ENCODE measurements at places on chromosomes 6 and 20.
A peak's percentile ranks its signal among the peaks of the same experiment; 100 is the strongest.

- peak; percentile 31 for DNase-seq
These were observed 391.0 kb downstream of the TAF4 start for GRCh38 chr20:61674688-61675087.

DNA sequence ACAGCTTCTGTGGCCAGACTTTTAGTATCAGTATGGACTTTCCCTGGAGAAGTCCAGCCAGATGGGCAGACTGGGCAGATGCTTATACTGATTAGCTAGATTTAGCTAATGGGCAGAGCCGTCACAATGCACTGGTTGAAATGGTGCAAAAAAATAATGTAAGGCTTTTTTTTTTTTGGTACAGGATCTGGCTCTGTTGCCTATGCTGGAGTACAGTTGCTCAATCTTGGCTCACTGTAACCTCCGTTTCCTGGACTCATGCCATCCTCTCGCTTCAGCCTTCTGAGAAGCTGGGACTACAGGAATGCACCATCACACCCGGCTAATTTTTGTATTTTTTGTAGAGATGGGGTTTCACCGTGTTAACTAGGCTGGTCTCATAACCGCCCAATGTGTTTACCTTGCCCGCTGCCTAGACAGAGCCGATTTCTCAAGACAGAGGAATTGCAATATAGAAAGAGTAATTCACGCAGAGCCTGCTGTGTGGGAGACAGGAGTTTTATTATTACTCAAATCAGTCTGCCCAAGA lies 16.4 kb upstream of the KIFC1 start:
- no peak for DNase-seq

DNA sequence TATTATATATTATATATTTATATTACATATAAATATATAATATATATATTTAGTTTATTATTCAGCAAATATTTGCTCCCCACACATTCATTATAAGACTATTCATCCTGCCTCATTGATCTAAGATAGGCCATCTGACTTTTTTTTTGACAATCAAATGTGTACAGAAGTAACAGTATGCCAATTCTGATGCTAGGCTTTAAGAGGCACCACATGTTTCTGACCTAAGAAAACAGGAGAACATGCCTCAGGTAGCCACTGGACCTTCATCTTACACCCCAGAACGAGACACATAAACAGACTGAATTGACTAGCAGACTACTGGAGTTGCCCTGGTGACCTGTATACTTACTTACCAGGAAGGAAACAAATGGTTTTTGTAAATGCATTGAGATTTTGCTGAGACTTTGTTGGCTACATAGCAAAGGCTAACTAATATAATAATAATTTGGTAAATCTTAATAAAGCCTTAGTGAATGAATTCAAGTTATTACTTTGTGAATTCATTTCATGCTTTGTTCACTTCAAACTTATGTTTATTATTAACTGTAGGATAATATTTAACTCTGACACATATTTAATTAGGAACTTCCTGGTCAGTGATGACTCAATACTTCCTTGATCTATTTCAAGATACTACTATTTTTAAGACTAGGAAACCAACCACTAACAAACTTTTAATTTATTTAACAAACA lies 13.4 kb upstream of the MYO6 start:
- no peak for DNase-seq

DNA sequence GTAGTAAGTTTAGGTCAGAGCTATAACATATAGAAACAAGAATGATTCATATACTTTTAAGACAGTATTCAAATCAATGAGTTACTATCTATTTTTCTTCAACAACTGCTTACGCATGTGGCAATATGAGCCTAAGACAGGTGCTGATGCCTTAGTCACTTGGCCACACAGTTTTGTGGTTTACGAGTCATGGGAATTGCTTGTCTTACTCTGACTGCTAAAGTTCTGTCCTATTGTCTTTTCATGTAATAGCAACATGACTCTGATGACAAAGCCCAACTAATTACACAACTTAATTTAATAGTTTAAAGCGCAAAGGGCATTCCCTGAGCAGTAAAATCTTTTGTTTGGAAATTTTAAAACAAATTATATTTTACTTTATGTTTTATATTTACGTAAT lies 159.3 kb upstream of the CENPW start:
- DNase-seq = no peak

DNA sequence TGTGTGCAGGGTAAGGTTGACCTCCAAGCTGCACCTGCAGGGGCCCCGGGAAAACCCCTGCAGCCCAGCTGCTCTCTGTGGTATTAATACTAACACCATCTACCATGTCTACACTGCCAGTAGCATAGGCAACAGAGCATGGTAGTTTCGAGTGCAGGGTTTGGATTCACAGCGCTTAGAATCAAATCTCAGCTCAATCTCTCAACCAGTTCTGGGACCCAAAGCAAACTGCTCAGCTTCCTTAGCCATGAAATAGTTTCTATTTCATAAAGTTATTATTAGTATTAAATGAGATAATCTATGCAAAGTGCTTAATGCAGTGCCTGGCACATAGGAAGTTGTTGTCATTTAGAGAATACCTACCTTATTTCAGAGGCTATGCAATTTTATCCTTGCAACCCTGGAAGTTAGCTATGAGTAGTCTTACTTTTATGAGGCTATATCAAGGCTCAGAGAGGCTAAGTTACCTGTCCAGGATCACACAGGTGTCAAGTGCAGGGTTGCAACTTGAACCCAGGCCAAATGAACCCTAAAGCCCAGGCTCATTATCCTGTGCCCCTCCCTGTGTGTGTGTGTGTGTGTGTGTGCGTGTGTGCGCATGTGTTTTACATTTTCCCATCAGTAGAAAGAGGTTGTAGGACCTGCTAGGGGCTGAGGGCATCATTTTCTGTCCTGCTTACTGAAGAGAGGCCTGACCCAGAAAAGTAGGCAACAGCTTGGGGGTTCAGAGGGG lies 27.6 kb upstream of the MRPS18A start:
- no peak for DNase-seq

DNA sequence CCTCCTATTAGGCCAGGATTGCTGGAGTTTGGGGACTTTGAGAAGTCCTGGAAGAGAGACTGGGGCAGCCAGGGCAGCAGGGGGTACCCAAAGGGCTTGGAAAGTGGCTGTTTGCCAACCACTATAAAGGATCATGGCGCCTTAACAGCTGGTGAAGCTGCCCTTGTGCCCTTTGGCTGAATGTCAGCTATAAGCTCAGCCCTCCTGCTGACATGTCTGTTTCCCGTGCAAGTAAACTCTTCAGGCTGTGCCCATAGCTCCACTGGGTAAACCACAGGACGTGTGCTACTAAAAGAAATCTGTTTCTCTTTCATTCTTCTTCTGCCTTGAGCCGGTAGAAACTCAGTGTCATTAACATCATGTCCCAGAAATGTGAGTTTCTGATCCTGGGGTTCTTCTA lies 97.3 kb downstream of the CAP2 start:
- DNase-seq = no peak

- no peak for DNase-seq
These were observed 608.2 kb downstream of the PRKN start for GRCh38 chr6:162119341-162119740.

- DNase-seq = peak; percentile 83
These were observed 427.4 kb upstream of the JARID2 start for GRCh38 chr6:14818422-14818884.

GRCh38 chr6:36246506-36247268 lies 23.2 kb upstream of the PNPLA1 start:
- no peak for DNase-seq

DNA sequence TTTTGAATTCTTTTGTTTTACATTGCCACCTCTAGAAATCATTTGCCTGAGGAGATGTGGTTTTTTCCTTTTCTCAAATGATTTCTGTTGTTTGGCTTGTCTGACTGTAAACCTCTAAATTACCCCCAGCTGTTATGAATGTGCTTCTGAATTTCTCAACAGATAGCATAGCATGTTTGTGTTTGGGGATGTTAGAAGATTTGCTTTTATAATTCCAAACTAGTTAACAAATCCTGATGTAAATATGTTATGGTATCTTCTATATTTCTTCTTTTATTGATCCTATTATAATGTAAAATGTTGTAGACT lies 31.6 kb upstream of the EZR start:
- DNase-seq = no peak

DNA sequence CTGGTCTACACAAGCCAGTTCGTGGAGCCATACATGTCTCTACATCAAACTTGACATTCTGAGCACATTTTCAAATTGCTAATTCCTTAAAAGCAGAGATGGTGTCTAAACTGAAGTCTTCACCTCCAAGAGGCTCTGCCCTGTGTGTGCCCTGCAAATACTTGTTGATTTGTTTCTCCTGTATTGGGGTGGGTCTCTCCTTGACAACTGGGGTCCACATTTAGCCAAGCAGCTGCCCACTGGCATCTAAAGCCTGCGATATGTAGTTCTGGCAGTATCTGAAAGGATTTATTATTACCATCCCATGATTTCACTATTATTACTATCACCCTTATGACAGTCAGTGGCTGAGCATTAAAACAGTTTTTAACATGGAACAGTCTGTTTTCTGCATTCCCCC lies 45.9 kb upstream of the PKHD1 start:
- DNase-seq = no peak

- no peak for DNase-seq
These were observed 92.7 kb upstream of the CD93 start for GRCh38 chr20:23178806-23179205.

DNA sequence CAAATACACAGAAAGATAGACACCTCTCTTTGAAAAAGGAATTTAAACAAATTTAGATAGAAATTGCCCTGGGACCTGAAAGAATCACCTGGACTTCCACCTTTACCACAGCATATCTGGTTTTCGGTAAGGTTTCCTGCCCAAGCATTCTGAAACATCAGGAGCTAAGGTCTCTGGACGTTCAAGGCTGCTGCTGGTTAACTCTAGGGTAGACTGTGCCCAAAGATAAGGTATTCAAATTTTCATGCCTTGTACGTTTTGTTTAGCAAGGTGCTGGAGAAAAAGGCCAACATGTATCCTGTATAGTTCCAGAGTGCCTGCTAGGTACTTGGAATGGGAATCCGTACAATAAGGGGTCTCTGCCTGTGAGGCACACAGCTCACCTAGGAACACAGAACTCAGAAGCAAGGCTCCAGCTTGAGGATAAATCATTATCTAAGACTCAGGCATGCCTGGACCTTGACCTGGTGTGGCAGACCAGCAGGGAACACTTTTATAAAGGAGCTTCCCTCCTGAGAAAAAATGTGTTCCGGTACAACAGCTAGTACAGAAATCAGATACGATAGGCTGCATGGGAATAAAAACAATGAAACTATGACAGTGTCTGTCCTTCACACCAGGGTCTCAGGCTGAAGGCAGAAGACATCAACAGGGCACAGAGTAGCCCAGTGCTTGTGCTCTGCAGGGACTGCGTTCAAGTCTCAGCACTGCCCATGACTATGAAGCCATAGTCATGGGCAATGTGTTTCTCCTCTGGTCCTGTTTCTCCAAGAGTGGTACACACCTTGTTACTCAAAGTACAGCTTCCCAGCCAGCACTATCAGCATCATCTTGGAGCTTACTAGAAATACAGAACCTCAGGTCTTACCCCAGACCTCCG lies 70.4 kb downstream of the METTL24 start:
- DNase-seq = no peak

- peak; percentile 10 for DNase-seq
These were observed 18.7 kb upstream of the SH3BGRL2 start for GRCh38 chr6:79612457-79612856.

Measured in COR-L47 (cell line).